ENCODE measurements at places on chromosomes 16 and 17. TPM values are rescaled to one million over a fixed set of nuclear protein-coding genes. Genes with fewer than 3 reads are reported as not detected.

The TERF2IP gene
- total RNA-seq, result 83.8 TPM

- H3K4me3 ChIP-seq, result no peak overlapping the region
- DNase-seq, result no peak
- H3K27me3 ChIP-seq, result no peaks in the 10 kb centered on the region
- H3K36me3 ChIP-seq, result peaks cover 21% of the 10 kb centered on the region
- H3K27ac ChIP-seq, result peak overlapping the region; percentile 95
- H3K4me1 ChIP-seq, result peaks cover 48% of the 10 kb centered on the region
These were observed 8.1 kb downstream of the RPL19 start for GRCh38 chr17:39208136-39208535.

DNA sequence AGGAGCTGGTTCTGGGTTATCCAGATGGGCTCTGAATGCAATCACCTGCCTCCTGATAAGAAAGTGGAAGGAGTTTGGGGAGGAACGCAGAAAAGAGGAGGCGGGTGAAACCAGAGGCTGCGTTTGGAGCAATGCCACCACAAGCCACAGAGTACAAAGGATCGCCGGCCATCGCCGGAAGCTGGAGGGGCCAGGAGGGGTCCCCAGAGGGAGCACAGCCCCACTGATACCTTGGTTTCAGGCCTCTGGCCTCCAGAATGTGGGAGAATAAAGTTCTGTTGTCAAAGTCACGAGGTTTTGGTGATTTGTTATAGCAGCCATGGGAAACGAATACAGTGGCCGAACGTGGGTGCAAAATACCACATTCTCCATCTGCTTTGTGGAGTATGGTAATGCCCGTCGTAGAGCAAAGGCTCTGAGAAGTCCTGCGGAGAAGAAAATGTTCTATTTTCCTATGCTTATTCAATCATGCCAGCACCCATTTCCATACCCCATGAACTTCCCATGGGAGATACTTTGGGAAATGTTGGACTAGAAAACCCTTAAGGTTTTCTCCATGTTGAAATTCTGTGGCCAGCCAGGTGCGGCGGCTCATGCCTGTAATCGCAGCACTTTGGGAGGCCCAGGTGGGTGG is 51.4 kb downstream of the ZDHHC7 start:
- no peaks in the 10 kb centered on the region for H3K4me1 ChIP-seq
- H3K27ac ChIP-seq, result no peak overlapping the region
- no peak overlapping the region for H3K4me3 ChIP-seq
- no peaks in the 10 kb centered on the region for H3K36me3 ChIP-seq
- H3K27me3 ChIP-seq, result no peaks in the 10 kb centered on the region

The DHRS7C gene
- total RNA-seq, result not detected

The FOXN1 gene
- total RNA-seq, result not detected

- no peaks in the 10 kb centered on the region for H3K27me3 ChIP-seq
- H3K27ac ChIP-seq, result peak overlapping the region; percentile 96
- H3K4me1 ChIP-seq, result peaks cover 61% of the 10 kb centered on the region
- no peak for DNase-seq
These were observed 8.9 kb downstream of the TRIM47 start for GRCh38 chr17:75869282-75870141.

The EXOSC6 gene
- 39.3 TPM for total RNA-seq

DNA sequence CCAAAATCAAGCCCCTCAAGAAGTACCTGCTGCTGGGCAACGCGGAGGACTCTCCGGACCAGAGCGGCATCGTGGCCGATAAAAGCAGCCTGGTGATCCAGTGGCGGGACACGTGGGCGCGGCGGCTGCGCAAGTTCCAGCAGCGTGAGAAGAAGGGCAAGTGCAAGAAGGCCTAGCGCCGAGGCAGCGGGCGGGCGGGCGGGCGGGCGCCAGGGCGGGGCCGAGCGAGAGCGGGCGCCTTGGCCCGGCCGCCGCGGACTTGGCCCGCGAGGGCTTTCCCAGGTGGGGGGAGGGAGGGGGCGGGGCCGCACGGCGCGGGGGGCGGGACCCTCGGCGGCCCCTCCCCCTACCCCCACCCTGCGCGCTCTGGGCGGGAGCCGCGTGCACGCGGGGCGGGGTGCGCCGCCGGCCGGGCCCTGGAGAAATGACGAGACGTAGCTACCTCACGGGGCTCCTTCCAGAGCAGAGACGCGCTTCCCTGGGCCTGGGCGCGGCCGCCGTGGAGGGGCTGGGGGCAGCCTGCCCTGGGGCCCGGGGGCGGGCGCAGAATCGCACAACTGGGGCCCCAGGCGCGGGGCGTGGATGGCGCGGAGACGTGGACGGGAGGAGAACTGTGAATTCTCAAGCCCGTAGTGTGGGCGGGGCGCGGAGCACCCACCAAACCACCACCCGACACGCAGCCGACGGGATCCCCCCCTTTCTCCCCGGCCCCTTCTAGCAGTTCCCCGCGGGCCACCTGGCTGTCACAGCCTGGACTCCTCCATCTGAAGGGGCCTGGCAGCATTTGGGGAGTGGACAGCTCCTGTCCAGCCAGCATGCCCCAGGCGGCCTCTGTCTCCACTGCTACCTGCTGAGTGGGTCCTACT is 218.7 kb downstream of the NTN1 start:
- no peaks in the 10 kb centered on the region for H3K36me3 ChIP-seq
- H3K4me1 ChIP-seq, result peaks cover 87% of the 10 kb centered on the region
- H3K4me3 ChIP-seq, result peak overlapping the region; percentile 78
- peak; percentile 40 for DNase-seq
- H3K27ac ChIP-seq, result peak overlapping the region; percentile 98

The ORC6 gene
- 14.8 TPM for total RNA-seq

DNA sequence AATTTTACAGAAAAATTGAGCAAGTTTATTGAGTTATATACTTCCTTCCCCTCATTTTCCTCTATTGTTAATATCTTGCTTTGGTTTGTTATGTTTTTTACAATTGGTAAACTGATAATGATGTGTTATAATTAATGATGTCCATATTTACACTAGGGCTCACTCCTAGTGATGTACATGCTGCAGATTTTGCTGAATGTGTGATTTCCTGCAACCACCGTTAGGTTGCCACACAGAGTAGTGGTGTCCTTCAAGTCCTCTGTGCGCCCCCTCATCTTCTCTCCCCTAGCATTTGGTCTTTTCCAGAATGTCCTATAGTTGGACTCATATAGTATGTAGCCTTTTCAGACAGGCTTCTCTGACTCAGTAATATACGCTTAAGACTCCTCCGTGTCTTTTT is 167.5 kb downstream of the RPTOR start:
- no peaks in the 10 kb centered on the region for H3K4me1 ChIP-seq
- H3K27me3 ChIP-seq, result no peaks in the 10 kb centered on the region
- no peak overlapping the region for H3K27ac ChIP-seq
- DNase-seq, result no peak
- no peak overlapping the region for H3K4me3 ChIP-seq
- H3K36me3 ChIP-seq, result no peaks in the 10 kb centered on the region

The YBX2 gene
- not detected for total RNA-seq

- H3K4me1 ChIP-seq, result no peaks in the 10 kb centered on the region
- DNase-seq, result no peak
- H3K27ac ChIP-seq, result no peak overlapping the region
- no peaks in the 10 kb centered on the region for H3K36me3 ChIP-seq
- H3K4me3 ChIP-seq, result no peak overlapping the region
These were observed 16.2 kb upstream of the XYLT2 start for GRCh38 chr17:50329716-50330115.

DNA sequence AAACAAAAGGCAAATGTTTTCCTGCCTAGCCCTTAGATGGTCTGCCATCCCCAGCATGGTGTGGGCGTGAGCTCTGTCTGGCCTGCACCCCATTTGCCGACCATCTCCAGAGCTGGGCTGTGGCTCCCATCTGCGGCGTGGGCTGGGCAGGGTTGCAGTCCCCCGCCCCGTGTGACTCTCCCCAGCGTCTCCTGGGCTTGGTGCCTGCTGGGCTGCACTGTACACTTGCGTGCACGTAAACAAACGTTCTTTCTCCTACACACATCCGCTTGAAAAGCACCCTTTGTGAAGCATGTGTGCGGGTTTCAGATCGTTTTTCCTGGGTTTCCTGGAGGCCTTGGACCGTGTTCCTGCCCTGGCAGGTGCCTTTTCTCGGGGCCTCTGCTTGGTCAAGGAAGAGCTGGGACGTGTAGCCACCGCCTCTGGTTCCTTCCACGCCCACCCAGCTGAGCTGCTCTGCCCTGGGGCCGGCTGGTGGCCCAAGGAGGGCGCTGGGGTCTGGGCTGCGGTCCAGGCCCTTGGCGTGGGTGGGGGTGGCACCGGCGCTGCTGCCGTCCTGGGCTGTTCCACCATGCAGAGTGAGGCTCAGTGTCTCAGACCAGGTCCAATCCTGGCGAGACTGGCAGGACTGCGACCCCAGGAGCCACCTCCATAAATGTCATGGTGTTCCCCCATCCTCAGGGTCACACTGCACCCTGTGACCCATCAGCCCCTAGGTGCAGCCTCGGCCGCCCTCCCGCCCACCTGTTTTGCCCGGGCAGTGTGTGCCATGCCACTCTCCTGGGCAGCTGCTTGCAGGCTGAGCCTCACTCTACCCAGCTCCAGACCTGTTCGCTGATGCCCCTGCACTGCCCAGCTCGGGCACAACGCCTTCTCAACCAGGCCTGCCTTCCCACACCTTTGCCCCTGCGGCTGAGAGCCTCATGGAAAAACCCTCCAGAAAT is 9.9 kb upstream of the BAIAP3 start:
- no peak overlapping the region for H3K4me3 ChIP-seq
- peaks cover 52% of the 10 kb centered on the region for H3K36me3 ChIP-seq
- no peak overlapping the region for H3K27ac ChIP-seq
- no peaks in the 10 kb centered on the region for H3K27me3 ChIP-seq

The SLC38A8 gene
- total RNA-seq, result not detected

The SOX8 gene
- 10.1 TPM for total RNA-seq

DNA sequence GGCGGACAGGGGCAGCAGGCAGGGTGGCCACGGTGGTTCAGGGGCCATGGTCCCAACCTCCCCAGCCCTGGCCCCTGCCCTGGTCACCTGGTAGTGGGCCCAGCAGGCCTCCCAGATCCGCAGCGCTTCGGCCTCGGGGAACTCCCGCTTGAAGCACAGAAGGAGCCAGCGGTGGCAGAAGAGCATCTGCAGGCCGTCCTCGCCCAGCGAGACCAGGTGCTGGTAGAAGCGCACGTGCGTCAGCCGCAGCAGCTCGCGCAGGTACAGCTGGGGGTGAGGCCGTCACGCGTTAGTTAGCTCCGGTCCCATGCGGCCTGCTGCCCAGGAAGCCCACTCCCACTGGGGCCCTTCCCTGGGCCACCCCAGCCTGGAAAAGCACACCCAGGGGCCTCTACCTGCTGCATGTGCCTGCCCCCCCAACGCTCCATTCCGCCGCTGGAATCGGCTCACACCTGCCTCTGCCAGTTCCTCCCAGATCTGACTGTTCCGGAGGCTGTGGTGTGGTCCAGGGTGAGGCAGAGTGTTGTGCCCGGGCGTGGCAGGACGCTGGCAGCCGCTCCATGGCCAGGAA is 90.8 kb downstream of the TBC1D16 start:
- H3K27ac ChIP-seq, result no peak overlapping the region
- H3K27me3 ChIP-seq, result no peaks in the 10 kb centered on the region
- H3K36me3 ChIP-seq, result peaks cover 25% of the 10 kb centered on the region
- H3K4me3 ChIP-seq, result no peak overlapping the region
- no peaks in the 10 kb centered on the region for H3K4me1 ChIP-seq

The CCL1 gene
- not detected for total RNA-seq

DNA sequence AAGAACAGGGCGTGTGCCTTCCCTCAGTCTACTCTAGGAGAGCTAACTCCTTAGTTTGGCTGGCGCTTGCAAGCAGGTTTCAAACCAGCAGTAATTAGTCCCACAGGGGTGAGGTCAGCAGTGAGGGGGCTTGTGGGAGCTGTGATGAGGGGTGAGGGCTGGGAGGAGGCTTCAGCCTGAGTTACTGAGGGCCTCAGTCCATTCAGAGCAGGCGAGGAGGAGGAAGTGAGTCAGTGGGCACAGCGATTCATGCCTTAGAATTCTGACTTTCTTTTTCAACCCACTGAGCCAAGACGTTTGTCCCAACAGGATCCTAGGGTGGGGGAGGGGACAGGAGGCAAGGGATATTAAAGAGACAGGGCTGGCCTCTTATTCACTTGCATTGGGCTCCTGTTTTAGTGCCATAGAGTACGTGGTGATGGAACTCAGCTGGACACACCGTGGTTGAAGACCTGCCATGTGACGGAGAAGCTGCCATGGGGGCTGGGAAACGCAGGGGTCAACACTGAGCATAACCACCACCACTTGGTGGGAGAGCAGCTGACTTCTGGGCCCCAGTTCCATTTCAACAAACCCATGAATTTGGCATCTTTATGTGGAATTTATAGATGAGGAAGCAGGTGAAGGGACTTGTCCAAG is 8.3 kb upstream of the ITGA3 start:
- H3K4me1 ChIP-seq, result peaks cover 51% of the 10 kb centered on the region
- H3K36me3 ChIP-seq, result no peaks in the 10 kb centered on the region
- peak overlapping the region; percentile 36 for H3K27ac ChIP-seq
- H3K4me3 ChIP-seq, result no peak overlapping the region
- no peaks in the 10 kb centered on the region for H3K27me3 ChIP-seq

GRCh38 chr17:41406205-41406604 is 8.8 kb upstream of the KRT31 start:
- H3K27ac ChIP-seq, result no peak overlapping the region
- H3K36me3 ChIP-seq, result no peaks in the 10 kb centered on the region
- H3K4me1 ChIP-seq, result no peaks in the 10 kb centered on the region
- no peak for DNase-seq
- H3K27me3 ChIP-seq, result no peaks in the 10 kb centered on the region

GRCh38 chr16:90019543-90020259 is 445 bp upstream of the DBNDD1 start:
- no peaks in the 10 kb centered on the region for H3K27me3 ChIP-seq
- no peaks in the 10 kb centered on the region for H3K36me3 ChIP-seq
- DNase-seq, result no peak
- peak overlapping the region; percentile 80 for H3K4me3 ChIP-seq
- peaks cover 15% of the 10 kb centered on the region for H3K4me1 ChIP-seq

The HSPB9 gene
- not detected for total RNA-seq

The OR3A3 gene
- total RNA-seq, result not detected

DNA sequence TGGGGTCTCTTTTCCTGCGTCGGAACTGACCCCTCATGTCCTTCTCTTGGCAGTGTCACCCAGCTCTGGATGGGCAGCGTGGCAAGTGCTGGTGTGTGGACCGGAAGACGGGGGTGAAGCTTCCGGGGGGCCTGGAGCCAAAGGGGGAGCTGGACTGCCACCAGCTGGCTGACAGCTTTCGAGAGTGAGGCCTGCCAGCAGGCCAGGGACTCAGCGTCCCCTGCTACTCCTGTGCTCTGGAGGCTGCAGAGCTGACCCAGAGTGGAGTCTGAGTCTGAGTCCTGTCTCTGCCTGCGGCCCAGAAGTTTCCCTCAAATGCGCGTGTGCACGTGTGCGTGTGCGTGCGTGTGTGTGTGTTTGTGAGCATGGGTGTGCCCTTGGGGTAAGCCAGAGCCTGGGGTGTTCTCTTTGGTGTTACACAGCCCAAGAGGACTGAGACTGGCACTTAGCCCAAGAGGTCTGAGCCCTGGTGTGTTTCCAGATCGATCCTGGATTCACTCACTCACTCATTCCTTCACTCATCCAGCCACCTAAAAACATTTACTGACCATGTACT is 13.2 kb downstream of the IGFBP4 start:
- H3K27me3 ChIP-seq, result no peaks in the 10 kb centered on the region
- no peak overlapping the region for H3K4me3 ChIP-seq
- no peaks in the 10 kb centered on the region for H3K36me3 ChIP-seq
- DNase-seq, result no peak
- H3K4me1 ChIP-seq, result peaks cover 56% of the 10 kb centered on the region

GRCh38 chr17:66541461-66542128 is 239.2 kb downstream of the PRKCA start:
- DNase-seq, result no peak
- peaks cover 3% of the 10 kb centered on the region for H3K4me1 ChIP-seq
- H3K27ac ChIP-seq, result no peak overlapping the region
- H3K27me3 ChIP-seq, result no peaks in the 10 kb centered on the region
- no peak overlapping the region for H3K4me3 ChIP-seq

- H3K27ac ChIP-seq, result no peak overlapping the region
- no peak overlapping the region for H3K4me3 ChIP-seq
- H3K4me1 ChIP-seq, result no peaks in the 10 kb centered on the region
- H3K36me3 ChIP-seq, result no peaks in the 10 kb centered on the region
These were observed 13.4 kb downstream of the BCO1 start for GRCh38 chr16:81251871-81252270.

Measured in thoracic aorta (tissue), 2 donors.